Activated naive CD4-positive, alpha-beta T cell treated with anti-CD3 and anti-CD28 coated beads for 36 hours (primary cell): ENCODE measurements at places on chromosomes 16 and 17. TPM values are rescaled to one million over a fixed set of nuclear protein-coding genes. Genes with fewer than 3 reads are reported as not detected.

Gene PRKCB
- total RNA-seq = 38.9 TPM

Gene SPATA22
- not detected for total RNA-seq

Gene TUBG1
- total RNA-seq = 91.3 TPM

Gene HBZ
- total RNA-seq = not detected

Gene SMTNL2
- not detected for total RNA-seq

DNA sequence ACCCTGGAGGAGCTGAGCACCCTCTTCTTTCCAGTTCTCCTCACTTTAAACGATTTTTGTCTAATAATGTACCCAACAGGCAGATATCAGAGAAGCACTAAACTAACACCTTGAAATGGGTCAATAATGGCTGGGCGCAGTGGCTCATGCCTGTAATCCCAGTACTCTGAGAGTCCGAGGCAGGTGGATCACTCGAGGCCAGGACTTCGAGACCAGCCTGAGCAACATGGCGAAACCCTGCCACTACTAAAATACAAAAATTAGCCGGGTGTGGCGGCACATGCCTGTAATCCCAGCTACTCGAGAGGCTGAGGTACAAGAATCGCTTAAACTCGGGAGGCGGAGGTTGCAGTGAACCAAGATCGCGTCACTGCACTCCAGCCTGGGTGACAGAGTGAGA lies 57.4 kb downstream of the ZFHX3 start:
- H3K27me3 ChIP-seq = no peaks in the 10 kb centered on the region
- H3K36me3 ChIP-seq = no peaks in the 10 kb centered on the region
- DNase-seq = no peak
- no peak overlapping the region for H3K27ac ChIP-seq

DNA sequence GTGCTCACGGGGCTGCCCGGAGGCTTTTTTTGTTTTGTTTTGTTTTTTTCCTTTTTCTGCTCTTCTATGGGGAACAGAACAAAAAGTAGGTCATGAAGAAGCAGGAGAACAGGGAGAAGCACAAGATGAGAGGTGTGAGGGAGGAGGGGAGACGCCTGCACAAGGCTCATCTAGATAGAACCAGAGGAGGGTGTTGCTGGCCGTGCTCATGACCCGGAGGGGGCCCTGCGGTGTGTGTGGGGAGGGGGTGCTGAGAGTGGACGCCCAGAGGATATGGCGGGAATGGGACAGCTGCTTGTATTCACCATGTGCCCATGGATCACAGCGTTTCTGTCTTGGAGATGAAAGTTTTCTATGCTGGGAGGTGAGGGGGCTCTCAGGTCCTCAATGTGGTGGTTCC lies 183.7 kb downstream of the FOXL1 start:
- no peaks in the 10 kb centered on the region for H3K36me3 ChIP-seq
- peaks cover 41% of the 10 kb centered on the region for H3K27me3 ChIP-seq

DNA sequence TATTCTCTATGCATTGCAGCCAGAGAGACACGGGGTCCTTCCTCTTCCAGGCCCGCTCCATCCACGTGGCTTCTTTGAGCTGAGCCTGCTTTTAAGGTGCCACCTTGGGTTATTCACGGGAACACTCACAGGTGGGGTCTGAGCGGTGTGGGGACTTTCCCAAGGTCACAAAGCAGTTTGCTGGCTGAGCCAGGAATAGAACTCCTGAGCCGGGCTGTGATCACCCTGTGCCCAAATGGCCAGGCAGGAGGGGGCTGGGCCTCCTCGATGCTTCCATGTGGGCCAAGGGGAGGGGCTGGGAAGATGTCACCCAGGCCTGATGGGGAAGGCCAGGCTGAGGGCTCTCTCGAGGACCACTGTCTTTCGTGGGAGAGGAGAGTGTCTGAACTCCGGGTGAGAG lies 13.0 kb upstream of the GSE1 start:
- no peak for DNase-seq
- H3K4me1 ChIP-seq = peaks cover 5% of the 10 kb centered on the region
- H3K27me3 ChIP-seq = no peaks in the 10 kb centered on the region
- no peak overlapping the region for H3K27ac ChIP-seq

GRCh38 chr16:48041981-48042421 lies 113.8 kb downstream of the ABCC12 start:
- DNase-seq = no peak
- peaks cover 5% of the 10 kb centered on the region for H3K27me3 ChIP-seq
- H3K36me3 ChIP-seq = no peaks in the 10 kb centered on the region
- H3K27ac ChIP-seq = no peak overlapping the region
- H3K4me1 ChIP-seq = no peaks in the 10 kb centered on the region
- no peak overlapping the region for H3K4me3 ChIP-seq

DNA sequence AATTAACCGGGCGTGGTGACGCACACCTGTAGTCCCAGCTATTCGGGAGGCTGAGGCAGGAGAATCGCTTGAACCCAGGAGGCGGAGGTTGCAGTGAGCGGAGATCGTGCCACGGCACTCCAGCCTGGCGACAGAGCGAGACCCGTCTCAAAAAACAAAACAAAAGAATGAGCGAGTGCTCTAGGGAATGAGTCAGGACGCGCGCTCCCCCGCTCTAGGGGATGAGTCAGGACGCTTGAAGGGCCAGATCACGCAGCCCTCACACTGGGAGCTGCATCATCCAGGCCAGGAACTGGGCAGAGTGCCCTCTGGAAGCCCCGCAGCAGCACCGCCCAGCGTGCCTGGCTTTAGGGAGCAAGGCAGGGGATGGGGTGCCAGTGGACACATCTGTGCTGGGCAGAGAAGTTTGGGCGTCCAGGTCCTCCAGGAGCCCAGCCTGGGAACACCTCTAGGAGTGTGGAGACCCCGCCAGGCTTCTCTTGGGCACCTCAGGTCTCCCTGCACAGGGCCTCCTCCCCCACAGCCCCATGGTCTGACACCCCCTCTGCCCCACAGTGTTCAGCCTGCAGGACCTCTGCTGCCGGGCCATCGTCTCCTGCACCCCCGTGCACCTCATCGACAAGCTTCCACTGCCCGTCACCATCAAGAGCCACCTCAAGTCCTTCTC lies 3.9 kb upstream of the WFIKKN1 start:
- no peaks in the 10 kb centered on the region for H3K4me1 ChIP-seq
- no peaks in the 10 kb centered on the region for H3K27me3 ChIP-seq
- no peaks in the 10 kb centered on the region for H3K36me3 ChIP-seq
- no peak overlapping the region for H3K27ac ChIP-seq
- DNase-seq = no peak
- H3K4me3 ChIP-seq = no peak overlapping the region

DNA sequence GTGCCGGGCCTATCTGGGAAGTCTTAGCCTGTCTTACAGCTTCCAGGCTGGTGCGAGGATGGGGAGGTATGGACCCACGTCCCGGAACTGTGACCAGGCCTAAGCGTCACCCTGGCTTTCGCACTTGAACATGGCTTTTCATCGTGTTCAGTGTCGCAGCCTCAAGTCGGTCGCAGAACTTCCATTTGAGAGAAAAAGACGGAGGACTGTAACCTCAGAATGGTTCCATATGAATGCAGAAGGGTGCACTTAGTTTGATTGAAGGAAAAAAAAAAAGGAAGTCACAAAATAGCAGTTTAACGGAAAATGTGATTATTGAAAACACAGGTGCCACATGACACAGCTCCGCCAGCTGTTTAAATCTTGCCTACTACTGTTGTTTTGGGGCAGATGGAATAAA lies 30.2 kb upstream of the JPT2 start:
- no peaks in the 10 kb centered on the region for H3K27me3 ChIP-seq
- DNase-seq = no peak
- H3K4me3 ChIP-seq = no peak overlapping the region
